ENCODE measurements at places on chromosomes 13 and 19. TPM values are rescaled to one million over a fixed set of nuclear protein-coding genes. Genes with fewer than 3 reads are reported as not detected.

Gene ZNF154
- total RNA-seq, result 1.3 TPM

Gene MYO1F
- 0.13 TPM for total RNA-seq

Gene SYT5
- total RNA-seq, result not detected

Gene PALM3
- not detected for total RNA-seq

Gene GJA3
- not detected for total RNA-seq

Gene ACP7
- total RNA-seq, result 0.06 TPM

Gene SLITRK5
- under 0.01 TPM for total RNA-seq

Gene AMER2
- total RNA-seq, result not detected

Gene KLK3
- not detected for total RNA-seq

Gene EFNB2
- 55.8 TPM for total RNA-seq

Gene KLK2
- total RNA-seq, result not detected

Gene CDK8
- total RNA-seq, result 8.4 TPM

Gene MEDAG
- total RNA-seq, result 71.6 TPM

Gene CYP4F3
- not detected for total RNA-seq

Gene LIM2
- total RNA-seq, result not detected

Gene CDX2
- not detected for total RNA-seq

Gene MAST1
- 0.16 TPM for total RNA-seq

Gene CDKN2D
- 6.2 TPM for total RNA-seq

Gene ZNF99
- total RNA-seq, result not detected

Gene LENG9
- 4.8 TPM for total RNA-seq

Gene FBXO17
- 13.6 TPM for total RNA-seq

Gene TIMM29
- 26.2 TPM for total RNA-seq

Gene ZNF709
- total RNA-seq, result 2.3 TPM

Gene ZNF112
- total RNA-seq, result 9.4 TPM

Gene DCT
- total RNA-seq, result not detected

Gene C1QTNF9
- 0.06 TPM for total RNA-seq

Gene SMIM44
- total RNA-seq, result not detected

Gene OR7D2
- total RNA-seq, result not detected
